Mesothelial cell of epicardium (in vitro differentiated cells): ENCODE measurements at places on chromosomes 2 and 18.

DNA sequence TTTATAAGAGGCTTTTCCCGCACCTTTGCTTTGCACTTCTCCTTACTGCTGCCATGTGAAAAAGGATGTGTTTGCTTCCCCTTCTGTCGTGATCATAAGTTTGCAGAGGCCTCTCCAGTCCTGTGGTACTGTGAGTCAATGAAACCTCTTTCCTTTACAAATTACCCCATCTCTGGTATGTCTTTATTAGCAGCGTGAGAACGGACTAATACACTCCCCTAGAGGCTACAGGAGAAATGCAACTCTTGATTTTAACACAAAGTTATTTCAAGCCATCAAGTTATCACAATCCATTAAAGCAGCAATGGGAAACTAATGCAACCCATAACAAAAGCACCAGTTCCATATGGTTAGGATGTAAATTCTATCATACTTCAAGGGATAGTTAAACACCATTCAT lies 1378.8 kb upstream of the DDX18 start:
- H3K27me3 ChIP-seq, result no peaks in the 10 kb centered on the region
- no peak overlapping the region for H3K27ac ChIP-seq
- H3K4me3 ChIP-seq, result no peak overlapping the region
- no peak for DNase-seq
- no peaks in the 10 kb centered on the region for H3K4me1 ChIP-seq

DNA sequence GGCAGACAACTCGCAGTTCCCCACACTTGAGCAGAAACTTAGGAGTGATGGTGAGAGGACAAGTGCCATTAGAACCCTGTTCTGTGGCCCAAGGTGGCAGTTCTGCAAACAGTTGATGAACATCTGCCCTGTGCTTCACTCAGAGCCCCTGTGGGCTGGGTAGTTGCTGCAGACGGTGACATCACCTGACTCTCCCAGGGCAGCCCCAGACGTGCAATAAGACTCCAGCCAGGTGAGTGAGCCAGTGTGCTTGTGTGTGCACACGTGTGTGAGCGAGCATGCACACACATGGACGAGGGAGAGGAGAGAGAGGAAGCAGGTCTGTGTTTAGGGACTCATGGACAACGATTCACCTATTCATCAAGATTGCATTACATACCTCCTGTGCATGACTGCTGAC lies 136.0 kb upstream of the GLI2 start:
- H3K4me3 ChIP-seq, result no peak overlapping the region
- peaks cover 14% of the 10 kb centered on the region for H3K27me3 ChIP-seq
- no peak for DNase-seq
- H3K36me3 ChIP-seq, result no peaks in the 10 kb centered on the region
- H3K27ac ChIP-seq, result no peak overlapping the region

GRCh38 chr2:109497911-109498870 lies 115.6 kb downstream of the SEPTIN10 start:
- DNase-seq, result no peak
- peaks cover 27% of the 10 kb centered on the region for H3K4me1 ChIP-seq
- H3K4me3 ChIP-seq, result no peak overlapping the region
- H3K36me3 ChIP-seq, result no peaks in the 10 kb centered on the region

GRCh38 chr2:195106681-195107380 lies 550.2 kb upstream of the SLC39A10 start:
- no peak overlapping the region for H3K27ac ChIP-seq
- DNase-seq, result no peak
- no peak overlapping the region for H3K4me3 ChIP-seq
- no peaks in the 10 kb centered on the region for H3K36me3 ChIP-seq
